ENCODE measurements at places on chromosomes 13 and 19. TPM values are rescaled to one million over a fixed set of nuclear protein-coding genes. Genes with fewer than 3 reads are reported as not detected.

DNA sequence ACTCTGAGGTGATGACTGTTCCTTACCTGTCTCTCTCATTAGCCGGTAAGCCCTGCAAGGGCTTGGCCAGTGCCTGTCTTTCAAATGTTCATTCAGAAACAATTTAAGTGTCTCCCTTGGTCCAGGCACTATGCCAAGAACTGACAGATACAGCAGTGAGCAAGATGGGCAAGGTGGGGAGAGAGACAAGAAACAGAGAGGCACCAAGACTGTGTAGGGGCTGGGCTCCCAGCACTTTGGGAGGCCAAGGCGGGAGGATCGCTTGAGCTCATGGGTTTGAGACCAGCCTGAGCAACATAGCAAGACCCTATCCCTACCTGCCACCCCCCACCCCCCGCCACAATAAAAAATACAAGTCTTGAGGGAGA is 1.3 kb upstream of the CCNE1 start:
- no peak for DNase-seq

The SIGLEC8 gene
- 0.27 TPM for total RNA-seq

DNA sequence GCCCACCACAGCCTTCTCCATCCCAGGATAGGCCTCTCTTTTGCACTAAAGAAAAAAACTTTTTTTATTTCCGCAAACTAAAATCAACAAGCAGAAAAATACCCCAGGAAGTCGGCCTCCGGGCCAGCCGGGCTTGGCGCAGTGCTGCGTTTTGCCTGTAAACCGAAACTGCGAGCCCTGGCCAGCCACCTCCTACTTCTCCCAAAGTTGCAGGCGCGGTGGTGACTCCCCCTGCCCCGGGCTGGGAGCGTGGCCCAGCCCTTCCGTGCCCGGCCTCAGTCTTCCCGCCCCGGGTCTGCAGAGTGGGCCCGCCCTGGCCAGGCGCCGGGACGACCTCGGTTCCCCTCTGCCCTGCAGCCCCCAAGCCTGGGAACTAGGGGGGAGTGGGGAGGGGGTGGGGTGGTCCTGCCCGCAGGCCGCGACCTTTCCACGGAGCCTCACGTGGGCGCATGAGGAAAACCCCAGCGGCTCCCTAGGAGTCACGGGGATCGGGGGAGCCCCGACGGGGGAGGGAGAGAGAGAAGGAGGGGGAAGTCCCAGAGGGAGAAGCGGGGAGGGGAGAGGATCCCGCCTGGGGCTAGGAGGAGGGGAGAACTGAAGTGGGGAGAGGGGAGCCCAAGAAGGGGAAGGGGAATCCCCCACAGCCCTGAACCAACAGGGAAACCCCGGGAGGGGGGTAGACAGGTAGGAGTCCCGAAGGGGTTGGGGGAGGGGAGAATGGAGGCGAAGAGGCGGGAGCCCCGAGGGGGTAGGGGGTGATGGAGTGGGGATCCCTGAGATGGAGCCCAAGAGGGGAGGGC is 3.0 kb downstream of the GADD45B start:
- peak; percentile 80 for DNase-seq

The RINL gene
- 16.2 TPM for total RNA-seq

DNA sequence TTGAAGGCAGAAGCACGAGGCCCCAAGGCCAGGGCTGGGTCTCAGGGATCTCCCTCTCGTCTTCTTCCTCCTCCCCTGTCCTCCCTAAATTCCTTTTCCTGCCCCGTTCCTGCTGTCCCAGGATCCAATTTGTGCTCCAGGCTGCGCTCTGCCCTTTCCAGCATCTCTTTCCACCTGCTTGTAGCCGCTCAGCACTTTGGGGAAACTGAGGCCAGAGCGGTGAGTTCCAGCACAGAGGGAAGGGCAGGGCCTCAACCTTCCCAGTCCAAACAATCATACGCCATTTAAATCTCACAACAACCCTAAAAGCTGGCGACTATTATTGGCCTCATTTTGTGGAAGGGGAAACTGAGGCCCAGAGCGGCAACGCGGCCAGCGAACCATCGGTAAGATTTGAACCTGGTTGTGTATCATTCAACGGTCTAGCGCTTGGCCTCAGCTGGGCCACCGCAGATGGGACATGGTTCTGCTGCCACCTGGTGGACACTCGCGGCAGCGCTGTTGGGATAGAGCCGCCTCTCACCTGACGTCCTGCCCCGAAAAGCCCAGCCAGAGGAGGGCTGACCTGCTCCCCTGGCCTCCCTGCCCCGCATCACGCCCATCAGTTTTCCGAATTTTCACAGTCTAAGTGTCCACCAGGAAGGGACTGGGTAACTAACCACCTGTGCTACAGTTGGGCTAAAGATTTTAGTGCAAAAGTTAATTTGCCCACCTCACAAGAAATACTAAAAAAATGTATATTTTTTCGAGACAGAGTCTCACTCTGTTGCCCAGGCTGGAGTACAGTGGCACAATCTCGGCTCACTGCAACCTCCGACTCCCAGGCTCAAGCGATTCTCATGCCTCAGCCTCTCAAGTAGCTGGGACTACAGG is 4.2 kb upstream of the RPL18A start:
- peak; percentile 83 for DNase-seq

All from hematopoietic multipotent progenitor cell (in vitro differentiated cells).